ENCODE measurements at places on chromosomes 2 and 18.

- peak; percentile 73 for DNase-seq
Measured at GRCh38 chr2:86221066-86221684, 21.9 kb downstream of the MRPL35 start.

GRCh38 chr2:136284226-136285119 lies 166.5 kb upstream of the CXCR4 start:
- DNase-seq = no peak

GRCh38 chr18:61006687-61007224 lies 326.5 kb upstream of the CDH20 start:
- DNase-seq = no peak

GRCh38 chr2:201969241-201969937 lies 64.3 kb upstream of the FZD7 start:
- DNase-seq = no peak

DNA sequence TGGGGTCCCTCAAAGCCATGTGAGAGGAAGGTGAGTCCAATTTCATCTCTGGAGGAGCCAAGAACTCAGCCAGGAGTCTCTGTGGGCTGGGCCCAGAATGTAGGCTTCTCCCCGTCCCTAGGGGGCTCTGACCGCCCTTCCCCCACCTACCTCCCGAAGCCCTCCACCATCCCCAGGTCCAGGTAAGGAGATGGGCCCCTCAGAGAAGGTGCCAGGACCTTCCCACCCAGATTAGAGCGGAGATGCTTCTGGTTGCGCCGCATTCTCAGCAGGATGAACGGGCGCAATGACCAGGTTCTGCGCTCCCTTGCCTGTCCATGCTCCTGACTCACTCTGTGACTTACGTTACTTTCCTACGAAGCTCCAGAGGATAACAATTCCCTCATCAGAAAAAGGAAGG lies 23.0 kb downstream of the ST8SIA5 start:
- DNase-seq = no peak

- DNase-seq = no peak
Measured at GRCh38 chr2:119723186-119723585, 36.5 kb upstream of the PTPN4 start.

DNA sequence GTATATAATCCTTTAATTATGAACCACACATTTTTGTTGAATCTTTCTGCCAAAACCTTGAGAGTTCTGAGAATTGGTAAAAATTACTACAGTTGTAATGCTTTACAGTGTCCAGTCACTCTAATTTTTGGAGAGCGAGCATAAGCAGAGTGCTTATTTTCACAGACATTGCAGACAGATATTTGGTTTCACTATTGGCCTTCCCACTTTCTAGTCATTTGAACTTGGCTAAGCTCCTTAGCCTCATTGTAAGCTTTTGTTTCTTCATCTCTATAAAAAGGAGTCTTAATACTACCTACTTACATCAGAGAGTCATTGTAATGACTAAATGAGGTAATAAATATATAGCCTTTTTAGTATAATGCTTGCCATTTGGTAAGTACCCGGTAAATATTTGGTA lies 80.4 kb downstream of the LCLAT1 start:
- no peak for DNase-seq

DNA sequence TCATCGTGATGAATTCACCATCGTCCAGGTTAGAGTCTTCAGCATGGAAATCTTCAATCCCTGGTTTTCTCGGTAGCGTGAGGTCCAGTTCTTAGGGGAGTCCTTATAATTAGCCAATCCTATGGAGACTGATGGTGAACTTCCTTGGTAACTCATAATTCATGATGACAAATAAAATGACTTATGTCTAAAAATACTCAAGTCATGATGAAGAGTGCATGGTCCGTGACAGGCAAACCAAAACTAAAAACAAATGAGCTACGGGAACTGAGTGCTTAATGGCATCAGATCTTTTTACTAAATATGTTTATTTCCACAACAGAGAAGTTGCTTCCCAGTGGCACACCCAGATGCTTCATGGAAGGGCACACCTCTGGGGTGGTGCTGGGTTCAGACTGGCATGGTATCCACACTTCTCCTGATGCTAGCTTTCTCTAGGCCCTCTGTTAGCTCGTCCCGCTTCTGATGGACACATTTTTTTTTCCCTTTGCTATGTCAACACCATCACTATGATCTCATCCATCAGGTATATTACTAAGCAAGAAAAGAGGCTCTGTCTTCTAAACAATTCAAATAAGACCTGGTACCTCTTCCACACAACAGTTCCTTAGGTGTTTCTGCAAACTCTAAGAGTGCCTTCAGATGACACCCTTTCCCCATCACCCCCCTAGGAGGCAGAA lies 92.8 kb upstream of the NEDD4L start:
- DNase-seq = no peak

DNA sequence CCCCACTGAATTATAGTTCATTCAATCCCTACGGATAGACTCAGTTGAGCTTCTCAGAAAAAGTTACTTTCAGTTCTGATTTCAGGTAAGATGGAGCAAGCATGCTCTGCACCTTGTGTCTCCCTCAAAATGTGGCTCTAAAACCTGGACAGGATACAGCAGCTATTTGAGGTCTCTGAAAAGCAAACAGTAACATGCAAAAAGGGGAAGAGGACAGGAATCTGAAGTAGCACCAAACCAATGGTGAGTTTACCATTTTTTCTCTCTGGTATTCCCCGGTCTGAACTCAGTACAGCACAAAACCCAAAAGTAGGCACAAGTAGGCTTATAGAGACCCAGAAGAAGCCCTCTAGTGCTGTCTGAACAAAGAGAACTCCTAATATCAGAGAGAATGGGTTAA lies 34.1 kb downstream of the LANCL1 start:
- DNase-seq = no peak

- peak; percentile 12 for DNase-seq
Measured at GRCh38 chr18:37564711-37565100, 892 bp downstream of the CELF4 start.

- DNase-seq = no peak
Measured at GRCh38 chr2:235960011-235960715, 208.0 kb downstream of the GBX2 start.

DNA sequence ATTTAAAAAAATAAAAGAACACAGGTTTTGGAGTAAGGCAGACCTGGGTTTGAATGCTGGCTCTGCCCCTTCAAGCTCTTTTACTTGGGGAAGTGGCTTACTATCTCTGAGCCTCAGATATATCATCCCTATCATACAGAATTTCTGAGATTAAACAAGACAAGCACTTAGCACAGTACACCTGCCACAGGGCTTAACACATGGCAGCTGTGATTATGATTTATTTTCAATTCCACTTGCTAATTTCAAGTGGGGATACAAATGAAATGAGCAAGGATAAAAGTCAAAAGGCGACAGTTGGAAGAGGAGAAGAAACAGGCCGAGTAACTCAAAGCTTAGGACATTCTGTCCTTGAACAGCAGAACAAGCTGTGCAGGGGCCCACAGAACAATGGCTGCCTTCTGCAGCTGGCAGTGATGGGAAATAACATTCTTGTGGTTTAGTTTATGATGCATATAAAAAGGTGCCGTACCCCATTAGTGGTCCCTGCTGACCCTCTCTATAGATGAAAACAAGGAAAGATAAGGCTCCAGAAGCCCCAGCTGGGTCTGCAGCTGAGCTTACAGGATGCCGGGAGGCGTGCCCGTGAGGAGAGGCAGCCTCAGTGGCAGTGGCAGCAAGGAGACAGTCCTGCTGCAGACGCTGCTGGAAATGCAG lies 45.3 kb downstream of the KIF3C start:
- no peak for DNase-seq

DNA sequence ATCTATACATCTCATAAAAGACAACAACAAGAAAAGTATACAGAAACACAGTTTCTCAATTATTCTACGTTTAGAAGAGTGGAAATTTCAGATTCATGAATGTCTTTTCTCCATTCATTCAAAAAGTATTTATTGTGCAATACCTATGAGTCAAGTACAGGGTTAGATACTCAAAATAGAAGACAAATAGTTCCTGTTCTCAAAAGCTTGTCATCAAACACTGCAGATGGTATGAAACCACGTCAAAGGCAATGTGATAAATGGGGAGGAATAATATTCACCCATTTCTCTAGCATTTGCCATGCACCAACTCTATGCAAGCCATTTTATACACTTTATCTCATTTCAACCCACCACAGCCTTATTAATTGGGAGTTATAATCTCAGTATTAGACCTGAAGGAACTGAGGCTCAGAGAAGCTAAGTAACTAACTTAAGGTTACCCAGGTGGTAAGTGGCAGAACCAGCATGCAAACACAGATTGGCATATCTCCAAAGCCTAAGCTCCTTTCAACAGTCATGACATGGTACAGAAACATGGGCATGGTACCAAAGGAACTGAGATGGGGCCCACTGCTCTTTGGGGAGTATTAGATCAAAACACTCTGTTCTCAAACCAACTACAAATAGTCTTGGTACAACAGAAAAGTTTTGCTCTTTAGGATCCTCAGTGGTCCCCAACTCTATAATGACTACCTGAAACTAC lies 67.2 kb upstream of the NPAS2 start:
- no peak for DNase-seq

GRCh38 chr2:171814883-171815282 lies 79.2 kb downstream of the SLC25A12 start:
- DNase-seq = no peak

DNA sequence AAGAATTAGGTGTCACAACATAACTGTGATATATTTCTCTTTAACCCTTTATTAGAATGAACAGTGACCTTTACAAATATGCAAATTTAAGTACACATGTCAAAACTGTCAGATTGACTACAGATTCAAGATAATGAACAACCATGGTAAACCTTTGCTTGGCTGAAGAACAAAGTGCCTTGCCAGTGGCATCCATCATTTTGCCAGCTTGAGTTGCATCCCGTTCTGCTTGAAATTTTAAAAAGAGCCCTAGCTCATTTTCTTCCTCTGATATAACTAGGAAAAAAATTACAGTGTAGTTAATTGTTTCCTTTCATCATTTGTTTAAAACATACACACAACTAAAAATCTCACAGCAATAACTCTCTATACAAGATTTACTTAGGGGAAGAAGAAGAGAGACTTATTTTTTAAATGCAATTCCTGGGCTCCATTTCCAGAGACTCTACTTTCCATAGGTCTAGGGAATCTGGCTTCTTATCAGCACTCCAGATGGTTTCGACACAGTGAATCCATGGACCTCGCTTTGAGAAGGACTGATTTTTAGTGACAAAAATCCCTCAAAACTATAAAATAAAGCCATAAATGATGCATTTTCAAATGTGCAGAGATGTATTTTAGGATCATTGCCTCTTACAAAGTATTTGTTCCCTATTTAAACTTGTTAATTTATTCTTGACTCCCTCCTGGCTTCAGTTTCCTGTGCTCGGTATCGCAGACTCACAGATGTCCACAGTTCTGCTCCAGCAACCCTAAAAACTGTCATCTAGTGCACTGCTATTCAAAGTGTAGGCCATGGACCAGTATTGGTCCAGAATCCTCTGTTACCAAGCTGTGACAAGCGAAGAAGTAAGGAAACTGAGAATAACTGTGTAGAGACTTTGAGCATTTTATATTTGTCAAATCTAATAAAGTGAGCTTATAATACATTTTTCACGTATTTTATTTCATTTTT lies 50.1 kb downstream of the ICA1L start:
- no peak for DNase-seq

DNA sequence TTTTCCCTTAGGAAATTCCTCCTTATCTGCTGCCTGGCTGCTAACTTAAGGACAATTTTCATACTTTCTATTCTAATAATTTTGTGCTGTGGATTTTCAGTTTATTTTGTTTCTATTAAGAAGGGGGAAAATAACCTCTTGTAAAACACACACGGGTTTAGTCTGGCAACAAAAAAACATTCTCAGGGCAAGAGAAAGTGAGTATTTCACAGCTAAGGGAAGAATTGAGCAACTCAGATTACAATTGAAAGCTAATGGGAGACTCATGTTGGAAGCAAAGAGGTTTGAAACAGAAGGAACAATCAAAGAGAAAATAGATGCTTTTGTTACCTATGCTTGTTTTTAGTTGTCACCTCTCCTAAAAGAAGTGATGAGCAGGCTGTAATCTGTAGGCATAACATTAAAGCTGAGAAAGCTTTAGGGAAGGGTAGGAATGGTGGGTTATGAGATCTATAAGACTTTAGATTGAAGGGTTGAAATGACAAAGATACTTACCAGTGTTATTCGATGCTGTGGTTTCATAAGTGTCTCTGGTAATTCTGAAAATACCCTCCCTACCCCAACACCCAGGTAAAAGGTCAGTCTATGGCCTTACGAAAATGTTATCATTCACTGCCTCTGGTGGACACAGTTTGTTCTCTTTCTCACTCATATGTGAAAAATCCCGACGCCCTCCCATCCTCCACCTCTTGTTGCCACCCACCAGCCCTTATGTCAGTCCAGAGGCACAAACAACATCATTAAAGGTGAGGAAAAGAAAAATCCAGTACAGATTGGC lies 510.9 kb downstream of the TXNL1 start:
- DNase-seq = no peak

- no peak for DNase-seq
Measured at GRCh38 chr2:28640908-28641300, 110.7 kb upstream of the PPP1CB start.

- DNase-seq = no peak
Measured at GRCh38 chr2:75705921-75706320, 4.8 kb downstream of the GCFC2 start.

GRCh38 chr2:161177969-161178368 lies 17.7 kb downstream of the TANK start:
- no peak for DNase-seq

- no peak for DNase-seq
Measured at GRCh38 chr2:172283476-172283875, 143.9 kb upstream of the ITGA6 start.

- no peak for DNase-seq
Measured at GRCh38 chr2:217893440-217893839, 109.4 kb downstream of the TNS1 start.

- no peak for DNase-seq
Measured at GRCh38 chr2:151908204-151908882, 80.1 kb upstream of the ARL5A start.

GRCh38 chr2:104849618-104850141 lies 4.2 kb upstream of the POU3F3 start:
- DNase-seq = peak; percentile 84

- no peak for DNase-seq
Measured at GRCh38 chr2:164145093-164145987, 409.5 kb upstream of the FIGN start.

DNA sequence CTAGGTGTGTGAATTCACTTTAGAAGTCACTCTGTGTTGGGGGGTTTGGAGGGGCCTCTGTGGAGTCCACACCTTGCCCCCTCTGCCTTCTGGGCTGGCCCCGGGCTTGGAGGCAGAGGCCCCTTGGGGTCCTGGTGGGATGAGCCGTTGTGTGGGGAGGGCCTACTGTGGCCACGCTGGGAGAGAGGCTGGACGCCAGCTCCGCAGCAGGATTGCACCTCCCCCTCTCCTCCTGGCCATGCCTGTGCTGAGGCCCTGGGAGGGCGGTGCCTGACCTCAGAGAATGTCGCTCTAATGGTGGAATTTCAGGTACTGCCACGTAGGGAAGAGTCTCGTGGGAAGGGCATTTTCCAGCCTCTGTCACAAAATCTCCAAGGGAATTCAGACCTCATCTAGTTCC lies 237.0 kb downstream of the ATAD2B start:
- no peak for DNase-seq
